GM06990 (cell line): ENCODE measurements at places on chromosomes 5 and 9.

DNA sequence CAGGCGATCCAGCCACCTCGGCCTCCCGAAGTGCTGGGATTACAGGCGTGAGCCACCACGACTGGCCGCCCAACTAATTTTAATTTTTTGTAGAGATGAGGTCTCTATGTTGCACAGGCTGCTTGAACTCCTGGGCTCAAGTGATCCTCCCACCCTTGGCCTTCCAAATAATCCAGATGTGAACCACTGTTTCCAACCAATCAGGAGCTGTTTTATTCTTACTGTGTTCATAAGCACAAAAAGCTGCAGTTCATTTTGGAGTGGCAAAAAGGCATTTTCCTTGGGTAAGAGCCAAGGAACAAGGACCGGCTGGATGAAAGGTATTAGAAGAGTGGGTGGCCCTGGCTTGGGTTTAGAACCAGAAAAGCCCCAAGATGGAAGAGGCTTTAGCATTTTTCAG is 5.2 kb upstream of the SLC27A4 start:
- no peak for DNase-seq

DNA sequence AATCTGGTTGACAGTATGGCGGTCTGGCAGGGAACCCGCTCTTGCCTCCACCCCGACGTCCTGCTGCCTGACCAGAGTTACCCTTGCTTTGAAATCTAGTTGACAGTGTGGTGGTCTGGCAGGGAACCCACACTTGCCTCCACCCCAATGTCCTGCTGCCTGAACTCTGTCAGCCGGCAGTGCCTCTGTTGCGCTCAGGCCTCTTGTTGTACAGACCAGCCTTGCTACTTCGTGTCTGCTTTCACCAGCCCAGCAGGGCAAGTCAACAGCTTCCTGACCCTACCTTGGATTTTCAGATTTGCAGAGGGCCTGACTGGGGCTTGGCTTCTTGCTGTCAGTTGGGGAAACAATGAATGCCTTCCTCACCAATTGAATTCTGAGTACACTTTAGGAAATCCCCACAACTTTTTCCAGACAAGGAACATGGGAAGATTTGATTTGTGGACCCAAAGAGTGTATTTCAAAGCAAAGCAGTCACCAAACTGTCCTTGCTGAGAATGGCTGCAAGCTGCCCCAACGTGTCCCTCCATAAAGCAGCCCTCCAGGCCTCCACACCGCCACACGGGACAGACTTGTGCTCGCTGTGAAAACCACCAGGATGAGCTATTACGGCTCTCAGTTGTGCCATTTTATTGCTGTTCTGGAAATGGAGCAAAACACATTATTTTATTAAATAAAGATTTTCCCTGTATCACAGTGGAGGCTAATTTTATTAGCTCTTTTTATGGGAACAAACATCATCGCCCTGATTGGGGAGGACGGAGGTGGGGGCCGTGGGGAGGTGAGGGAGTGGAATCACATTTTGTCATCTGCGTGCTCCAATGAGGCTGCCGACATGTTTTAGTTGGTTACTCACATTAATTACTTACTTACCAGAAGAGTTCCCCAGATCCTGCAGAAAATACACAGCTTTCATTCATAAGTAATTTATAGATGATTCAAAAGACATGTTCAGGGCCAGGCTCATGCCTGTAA is 189.3 kb downstream of the AOPEP start:
- DNase-seq, result no peak

DNA sequence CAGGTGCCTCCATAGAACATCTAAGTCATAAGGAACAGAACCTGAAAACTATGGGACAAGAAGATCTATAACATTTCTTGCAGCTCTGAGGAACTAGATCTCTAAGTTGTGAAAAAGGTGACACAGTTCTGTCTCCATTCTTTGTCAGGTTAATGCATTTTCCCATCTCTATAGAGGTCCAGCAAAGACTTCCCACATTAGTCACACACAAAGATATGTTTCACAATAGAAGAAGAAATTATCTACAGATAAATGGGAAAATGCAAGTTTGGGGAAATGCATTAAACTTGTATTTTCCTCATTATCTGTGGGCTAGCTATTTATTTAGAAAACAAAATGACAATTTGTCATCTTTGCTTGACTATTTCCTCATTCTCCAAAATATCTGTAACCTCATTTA is 458.6 kb upstream of the PAPPA start:
- no peak for DNase-seq

DNA sequence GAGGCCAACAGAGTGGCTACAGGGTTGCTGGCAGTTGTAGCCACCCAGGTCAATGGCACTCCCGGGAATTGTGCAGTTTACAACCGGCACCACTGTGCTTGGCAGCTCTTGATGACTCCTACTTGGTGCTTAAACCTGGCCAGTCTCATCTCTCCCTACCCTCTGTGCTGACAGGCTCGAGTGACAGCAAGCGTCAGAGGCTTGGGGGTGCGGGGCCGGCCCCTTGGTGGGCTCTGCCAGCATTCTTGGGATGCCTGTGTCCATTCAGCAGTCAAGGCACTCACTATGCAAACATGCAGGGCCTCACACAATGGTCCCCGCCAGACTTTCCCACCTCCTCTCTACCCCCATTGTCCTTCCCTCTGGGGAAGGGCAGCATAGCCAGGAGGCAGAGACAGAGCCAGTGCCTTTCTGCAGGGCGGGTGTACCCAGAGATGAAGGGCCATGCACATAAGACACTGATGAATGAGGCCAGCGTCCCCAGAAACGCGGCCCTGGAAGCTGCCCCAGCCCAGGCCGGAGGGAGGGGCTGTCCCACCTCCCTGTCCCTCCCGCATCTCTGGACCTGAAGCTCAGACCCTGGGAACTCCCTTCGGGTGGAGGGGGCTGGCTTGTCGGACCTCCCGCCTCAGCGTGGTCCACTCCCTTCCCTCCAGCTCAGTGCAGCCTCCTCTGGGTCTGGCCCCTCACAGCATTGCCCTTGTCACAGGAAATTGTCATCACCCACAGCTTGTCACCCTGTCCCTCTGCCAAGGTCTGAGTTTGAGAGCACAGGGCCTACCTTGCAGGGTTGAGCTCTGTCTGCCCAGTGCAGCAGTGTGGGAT is 26.4 kb upstream of the NOTCH1 start:
- DNase-seq, result no peak

DNA sequence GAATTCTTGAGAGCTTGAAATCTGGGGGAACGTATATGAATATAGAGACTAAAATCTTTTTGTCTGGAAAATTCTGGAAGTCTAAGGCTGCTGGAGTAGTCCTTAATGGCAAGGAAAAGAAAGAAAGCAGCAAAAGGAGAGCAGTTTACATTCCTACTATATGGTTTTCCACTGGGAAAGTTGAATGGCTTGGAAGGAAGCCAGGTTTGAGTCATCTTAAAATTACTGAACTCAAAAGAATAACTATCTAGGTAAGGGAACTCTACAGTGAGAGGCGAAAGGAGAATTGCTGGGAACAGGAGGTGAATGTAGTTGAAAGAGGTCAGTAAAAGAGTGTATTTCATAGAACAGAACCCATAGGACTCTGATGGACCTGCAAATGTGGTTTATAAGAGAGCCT is 258.1 kb upstream of the EDIL3 start:
- no peak for DNase-seq

DNA sequence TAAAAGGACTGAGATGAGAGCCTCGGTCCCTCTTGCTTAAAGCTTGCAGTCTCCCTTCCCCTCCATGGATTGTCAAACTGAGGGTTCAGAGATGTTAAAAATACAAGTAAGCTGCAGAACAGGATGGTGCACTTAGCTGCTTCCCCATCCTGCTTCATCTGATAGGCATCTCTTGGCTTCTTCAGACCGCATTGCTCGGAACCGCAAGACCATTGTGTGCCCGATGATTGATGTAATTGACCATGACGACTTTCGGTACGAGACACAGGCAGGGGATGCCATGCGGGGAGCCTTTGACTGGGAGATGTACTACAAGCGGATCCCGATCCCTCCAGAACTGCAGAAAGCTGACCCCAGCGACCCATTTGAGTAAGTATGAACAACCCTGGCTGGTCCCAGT is 65.5 kb upstream of the SAP30L start:
- no peak for DNase-seq

DNA sequence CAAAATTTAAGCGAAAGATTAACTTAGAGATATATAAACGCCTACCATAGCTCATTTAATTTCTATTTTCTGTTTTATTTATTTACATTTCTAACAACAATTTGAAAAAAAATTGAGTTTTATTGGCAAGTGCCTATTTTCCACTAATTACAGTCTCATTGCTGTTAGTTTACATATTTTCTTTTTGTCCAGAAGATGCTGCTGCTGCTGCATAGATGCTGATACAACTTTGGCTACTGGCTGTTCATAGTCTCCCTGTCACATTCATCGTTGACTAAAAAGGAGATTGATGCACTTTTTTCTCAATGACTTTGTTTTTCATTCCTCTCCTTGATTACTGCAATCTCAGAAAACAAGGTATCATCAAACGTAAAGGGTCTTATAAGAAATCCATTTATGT is 235.4 kb downstream of the CDH9 start:
- no peak for DNase-seq

DNA sequence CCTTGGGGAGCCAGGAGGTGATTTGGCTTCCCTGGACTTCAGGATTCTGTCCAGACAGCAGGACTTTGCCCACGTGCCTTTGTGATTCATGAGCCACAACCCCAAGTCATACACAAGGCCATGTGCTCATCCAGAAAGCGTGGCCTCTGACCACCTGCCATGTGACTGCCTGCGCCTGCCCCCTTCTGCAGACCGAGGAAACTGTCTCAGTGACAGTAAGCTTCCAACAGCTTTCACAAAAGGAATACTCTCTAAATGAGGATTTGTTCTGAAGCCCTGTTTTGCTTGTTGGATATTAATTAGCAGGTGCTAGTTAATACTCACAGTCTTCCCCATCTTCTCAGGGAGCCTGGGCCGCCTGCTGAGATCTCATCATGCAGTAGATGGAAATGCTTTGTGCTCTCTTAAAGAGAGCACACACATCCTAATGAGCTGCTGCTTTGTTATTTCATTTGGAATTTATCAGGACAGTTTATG is 36.9 kb upstream of the ANGPTL2 start:
- no peak for DNase-seq

DNA sequence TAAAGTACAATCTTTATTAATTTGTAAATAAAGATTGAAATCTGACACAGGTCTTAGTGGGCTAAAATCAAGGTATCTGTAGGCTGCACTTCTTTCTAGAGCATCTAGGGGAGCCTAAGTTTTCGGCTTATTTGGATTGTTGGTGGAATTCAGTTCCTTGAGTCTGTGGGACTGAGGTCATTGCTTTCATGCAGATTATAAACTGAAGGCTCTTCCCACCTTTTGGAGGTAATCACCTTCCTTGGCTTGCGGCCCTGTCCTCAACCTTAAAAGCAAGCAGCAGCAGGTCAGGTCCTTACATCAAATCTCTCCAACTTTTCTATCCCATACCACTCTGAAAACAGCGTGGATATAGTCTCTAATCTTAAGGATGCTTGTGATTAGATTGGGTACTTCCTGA is 25.9 kb downstream of the MAT2B start:
- DNase-seq, result no peak

GRCh38 chr5:78555870-78556269 is 92.7 kb downstream of the LHFPL2 start:
- DNase-seq, result no peak

- no peak for DNase-seq
Observed at GRCh38 chr5:122435234-122435633, 123.2 kb downstream of the SNCAIP start.

DNA sequence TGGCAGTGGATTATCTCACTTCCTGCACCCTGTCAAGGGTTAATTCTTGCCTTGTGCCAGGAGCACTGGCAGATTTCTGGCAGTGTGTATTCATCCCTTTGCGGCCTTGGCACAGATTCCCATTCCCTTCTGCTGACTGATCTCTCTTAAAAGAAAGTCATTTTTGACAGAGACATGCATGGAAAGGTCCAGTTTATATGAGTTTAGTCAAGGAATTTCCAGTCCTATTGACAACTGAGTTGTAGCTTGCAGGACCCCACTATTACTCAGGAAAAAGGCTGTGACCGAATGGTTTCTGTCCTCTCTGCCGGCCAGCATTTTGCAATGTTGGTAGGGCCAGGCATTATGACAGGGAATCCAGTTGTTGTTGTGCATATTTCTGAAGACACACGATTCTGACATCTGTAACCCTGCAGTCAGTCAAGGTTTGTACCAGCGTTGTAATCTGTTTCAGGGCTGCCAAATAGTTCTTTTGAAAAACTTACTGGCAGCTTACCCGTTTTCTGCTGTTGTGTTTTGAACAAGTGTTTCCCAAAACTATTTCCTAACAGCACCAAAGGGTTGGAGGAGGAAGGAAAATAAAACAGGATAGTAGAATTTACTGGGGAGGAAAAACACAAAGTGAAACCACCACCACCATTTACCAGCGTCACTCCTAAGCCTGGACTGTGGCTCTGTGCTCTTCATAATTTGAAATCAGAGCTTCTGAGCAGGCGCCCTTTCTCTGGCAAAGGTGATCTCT is 243.4 kb upstream of the KLF4 start:
- no peak for DNase-seq
